ENCODE measurements at places on chromosomes 4 and X.

DNA sequence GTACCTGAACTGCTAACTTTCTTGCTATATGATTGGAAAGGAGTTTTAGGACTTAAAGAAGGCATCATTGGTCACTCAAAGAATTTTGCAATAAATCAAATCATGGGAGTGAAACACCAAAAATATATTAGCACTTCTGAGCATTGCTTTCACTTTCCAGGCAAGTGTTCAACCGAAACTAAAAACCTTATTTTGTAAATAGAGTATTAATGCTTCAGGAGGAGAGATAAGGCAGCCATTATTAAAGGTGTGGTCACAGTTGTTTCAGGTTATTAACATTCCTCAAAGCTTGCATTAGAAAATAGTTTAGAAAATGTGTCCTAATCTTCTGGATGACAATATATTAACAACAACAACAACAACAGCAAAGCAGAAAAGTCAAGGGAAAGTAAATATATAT lies 92.3 kb upstream of the TLL1 start:
- H3K27me3 ChIP-seq, result no peaks in the 10 kb centered on the region
- no peak for DNase-seq
- H3K36me3 ChIP-seq, result no peaks in the 10 kb centered on the region
- no peak overlapping the region for H3K27ac ChIP-seq

GRCh38 chrX:3659761-3660160 lies 53.7 kb downstream of the PRKX start:
- H3K4me3 ChIP-seq, result no peak overlapping the region
- H3K27me3 ChIP-seq, result no peaks in the 10 kb centered on the region
- DNase-seq, result no peak
- no peaks in the 10 kb centered on the region for H3K36me3 ChIP-seq
- peaks cover 22% of the 10 kb centered on the region for H3K4me1 ChIP-seq

GRCh38 chr4:172830295-172830764 lies 338.3 kb upstream of the GALNT7 start:
- H3K4me3 ChIP-seq, result no peak overlapping the region
- no peak overlapping the region for H3K27ac ChIP-seq
- no peaks in the 10 kb centered on the region for H3K36me3 ChIP-seq
- no peaks in the 10 kb centered on the region for H3K27me3 ChIP-seq
- peak; percentile 7 for DNase-seq

DNA sequence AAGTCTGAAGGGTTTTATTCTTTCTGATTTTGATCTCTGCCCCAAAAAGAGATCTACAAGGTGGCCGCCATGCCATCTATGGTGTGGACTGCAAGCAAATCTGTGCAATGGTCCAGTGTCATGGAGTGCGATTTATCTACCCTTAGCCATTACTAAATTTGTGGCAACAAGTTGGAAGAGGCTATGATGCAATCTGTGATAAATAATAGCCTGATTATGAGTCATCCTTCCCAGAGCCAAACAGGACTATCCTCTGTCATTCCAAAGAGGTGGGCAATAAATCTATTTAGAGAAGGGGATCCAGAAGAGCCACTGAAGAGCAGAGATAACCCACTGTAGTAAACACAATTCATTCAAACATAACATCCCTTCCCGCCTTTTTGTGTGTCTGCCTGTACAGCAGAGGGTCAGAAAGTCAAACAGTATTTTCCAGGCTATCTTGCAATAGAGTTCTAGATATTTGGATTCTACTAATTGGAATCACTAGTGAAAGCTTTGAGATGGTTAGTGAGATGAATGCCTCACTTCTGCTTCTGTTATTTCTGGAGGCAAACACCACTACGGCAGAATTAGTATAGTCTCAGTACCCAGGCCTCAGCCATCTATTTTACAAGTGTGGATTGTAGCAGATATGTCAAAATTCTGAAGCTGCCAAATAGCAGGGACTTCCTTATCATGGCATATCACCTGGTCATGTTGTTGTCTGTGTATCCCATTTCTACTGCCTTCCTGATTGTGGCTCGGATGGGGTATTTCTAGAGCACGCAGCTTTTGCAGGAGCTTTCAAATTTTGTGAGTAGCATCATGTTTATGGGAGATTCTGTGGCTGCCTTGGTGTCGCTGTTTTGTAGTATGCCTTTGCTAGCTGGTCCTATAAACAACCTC lies 192.0 kb downstream of the SMIM20 start:
- no peaks in the 10 kb centered on the region for H3K4me1 ChIP-seq
- no peak overlapping the region for H3K4me3 ChIP-seq
- no peaks in the 10 kb centered on the region for H3K36me3 ChIP-seq
- no peaks in the 10 kb centered on the region for H3K27me3 ChIP-seq
- no peak overlapping the region for H3K27ac ChIP-seq

GRCh38 chr4:147760695-147761094 lies 28.8 kb downstream of the ARHGAP10 start:
- no peaks in the 10 kb centered on the region for H3K36me3 ChIP-seq
- no peaks in the 10 kb centered on the region for H3K4me1 ChIP-seq
- no peak overlapping the region for H3K27ac ChIP-seq
- H3K27me3 ChIP-seq, result no peaks in the 10 kb centered on the region

DNA sequence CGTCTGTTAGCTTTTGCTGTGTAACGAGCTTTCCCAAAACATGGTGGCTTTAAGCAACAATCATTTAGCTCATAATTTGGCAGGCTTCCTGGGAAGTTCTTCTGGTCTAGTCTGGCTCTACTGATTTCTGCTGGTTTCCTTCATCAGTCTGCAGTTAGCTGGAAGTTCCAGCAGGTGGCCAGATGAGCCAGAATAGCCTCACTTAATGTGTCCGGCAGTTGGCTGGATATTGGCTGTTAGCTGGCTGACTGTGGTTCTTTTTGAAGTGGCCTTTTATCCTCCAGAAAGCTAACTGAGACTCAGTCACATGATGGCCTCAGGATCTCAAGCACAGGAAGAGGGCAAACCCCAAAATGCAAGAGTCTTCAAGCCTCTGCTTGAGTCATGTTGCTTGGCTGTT lies 34.9 kb downstream of the FTHL17 start:
- no peak overlapping the region for H3K27ac ChIP-seq
- H3K4me1 ChIP-seq, result no peaks in the 10 kb centered on the region
- H3K4me3 ChIP-seq, result no peak overlapping the region
- no peaks in the 10 kb centered on the region for H3K36me3 ChIP-seq

- no peak for DNase-seq
- peaks cover 26% of the 10 kb centered on the region for H3K27me3 ChIP-seq
- no peak overlapping the region for H3K27ac ChIP-seq
These were observed 241.7 kb upstream of the PSAPL1 start for GRCh38 chr4:7676398-7676922.

DNA sequence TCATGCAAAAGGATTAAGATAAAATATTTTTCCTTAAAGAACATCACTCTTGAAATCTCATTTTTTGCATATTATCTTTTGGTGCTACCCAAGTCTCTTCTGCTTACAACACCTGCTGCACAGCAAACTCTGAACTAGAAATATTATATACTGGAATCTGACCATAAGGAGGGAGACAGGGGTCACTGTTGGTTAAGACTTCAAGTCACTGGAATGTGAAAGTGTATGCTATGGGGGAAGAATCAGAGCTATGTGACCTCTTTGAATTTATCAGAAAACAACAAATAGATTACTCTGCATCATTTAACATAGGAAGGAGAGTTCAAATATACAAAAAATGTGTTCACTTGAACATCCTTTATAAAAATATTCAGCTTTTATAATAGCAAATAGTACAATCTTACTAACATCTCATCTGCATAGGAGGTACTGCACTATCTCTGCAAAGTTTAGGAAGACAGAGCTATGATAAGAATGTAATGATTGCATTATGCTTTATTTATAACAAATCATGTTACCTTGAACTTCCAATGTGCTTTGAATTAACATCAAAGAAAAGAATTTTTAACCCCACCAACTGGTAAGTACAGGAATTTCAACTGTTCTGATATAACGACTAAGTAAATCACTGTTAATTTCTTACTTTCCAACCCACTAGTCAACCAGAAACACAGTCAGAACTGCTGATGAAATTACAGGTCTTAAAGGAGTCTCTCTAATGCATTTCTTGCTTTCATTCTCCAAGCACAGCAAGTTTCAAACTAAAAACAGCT lies 69.8 kb downstream of the ZNF827 start:
- H3K36me3 ChIP-seq, result no peaks in the 10 kb centered on the region
- peak; percentile 38 for DNase-seq
- H3K27me3 ChIP-seq, result no peaks in the 10 kb centered on the region
- H3K4me3 ChIP-seq, result no peak overlapping the region
- no peak overlapping the region for H3K27ac ChIP-seq

GRCh38 chrX:9909254-9909653 lies 57.9 kb upstream of the CLDN34 start:
- H3K4me3 ChIP-seq, result no peak overlapping the region
- H3K4me1 ChIP-seq, result peaks cover 6% of the 10 kb centered on the region
- H3K27ac ChIP-seq, result no peak overlapping the region
- DNase-seq, result no peak
- no peaks in the 10 kb centered on the region for H3K36me3 ChIP-seq

- DNase-seq, result no peak
- peaks cover 2% of the 10 kb centered on the region for H3K27me3 ChIP-seq
- H3K4me1 ChIP-seq, result no peaks in the 10 kb centered on the region
- no peak overlapping the region for H3K4me3 ChIP-seq
These were observed 18.3 kb upstream of the TBC1D9 start for GRCh38 chr4:140774510-140774909.

DNA sequence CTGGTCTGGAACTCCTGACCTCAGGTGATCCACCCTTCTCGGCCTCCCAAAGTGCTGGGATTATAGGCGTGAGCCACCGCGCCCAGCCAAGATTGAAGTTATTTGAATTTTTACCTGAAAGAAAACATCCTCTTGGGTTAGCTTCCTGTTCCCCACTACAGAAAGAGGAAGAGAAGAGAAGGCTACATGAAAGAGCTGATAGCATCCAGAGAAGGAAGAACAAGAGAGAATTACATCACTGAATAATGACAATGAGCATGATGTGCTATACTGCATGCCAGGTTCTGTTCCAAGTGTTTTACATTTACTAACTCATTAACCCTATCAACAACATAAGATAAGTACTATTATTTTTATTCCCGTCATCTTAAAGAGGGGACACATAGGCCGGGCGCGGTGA lies 11.5 kb upstream of the TBC1D1 start:
- no peaks in the 10 kb centered on the region for H3K36me3 ChIP-seq
- no peak overlapping the region for H3K27ac ChIP-seq
- peak; percentile 24 for DNase-seq
- H3K4me1 ChIP-seq, result no peaks in the 10 kb centered on the region
- no peak overlapping the region for H3K4me3 ChIP-seq

GRCh38 chr4:11640584-11640983 lies 211.9 kb upstream of the HS3ST1 start:
- no peaks in the 10 kb centered on the region for H3K27me3 ChIP-seq
- DNase-seq, result no peak
- no peaks in the 10 kb centered on the region for H3K36me3 ChIP-seq
- H3K4me1 ChIP-seq, result no peaks in the 10 kb centered on the region
- H3K4me3 ChIP-seq, result no peak overlapping the region

GRCh38 chr4:59881632-59882031 lies 1318.5 kb upstream of the ADGRL3 start:
- no peak overlapping the region for H3K4me3 ChIP-seq
- no peak for DNase-seq
- no peaks in the 10 kb centered on the region for H3K36me3 ChIP-seq
- no peaks in the 10 kb centered on the region for H3K4me1 ChIP-seq

- peaks cover 21% of the 10 kb centered on the region for H3K4me1 ChIP-seq
- H3K4me3 ChIP-seq, result no peak overlapping the region
- no peak overlapping the region for H3K27ac ChIP-seq
These were observed 61.7 kb upstream of the CAMK2D start for GRCh38 chr4:113823291-113823659.

DNA sequence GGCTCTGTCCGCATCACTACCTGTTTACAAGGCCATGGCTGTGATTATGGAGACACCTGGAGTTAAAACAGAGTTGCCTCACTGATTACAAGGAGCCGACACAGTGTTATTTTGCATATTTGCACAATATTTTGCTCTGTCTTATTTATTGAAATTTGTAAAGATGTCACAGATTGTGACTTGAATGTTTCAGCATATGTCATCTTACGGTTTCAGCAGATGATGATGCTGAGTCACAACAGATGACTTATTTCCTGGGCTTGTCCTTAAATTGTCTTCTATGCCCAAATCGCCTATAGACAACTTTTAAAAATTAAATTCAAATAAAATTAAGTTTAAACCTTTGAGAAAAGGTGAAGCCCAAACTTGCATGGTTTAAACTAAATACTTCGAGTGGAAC lies 87.1 kb upstream of the INPP4B start:
- no peak for DNase-seq
- no peaks in the 10 kb centered on the region for H3K36me3 ChIP-seq
- no peak overlapping the region for H3K4me3 ChIP-seq

- H3K27ac ChIP-seq, result no peak overlapping the region
- no peak overlapping the region for H3K4me3 ChIP-seq
- H3K4me1 ChIP-seq, result no peaks in the 10 kb centered on the region
- DNase-seq, result no peak
- no peaks in the 10 kb centered on the region for H3K27me3 ChIP-seq
These were observed 11.4 kb downstream of the FGF2 start for GRCh38 chr4:122838034-122838433.

- peaks cover 18% of the 10 kb centered on the region for H3K27me3 ChIP-seq
- no peak overlapping the region for H3K27ac ChIP-seq
- H3K4me3 ChIP-seq, result no peak overlapping the region
- H3K36me3 ChIP-seq, result no peaks in the 10 kb centered on the region
- no peaks in the 10 kb centered on the region for H3K4me1 ChIP-seq
These were observed 1.4 kb downstream of the EDNRA start for GRCh38 chr4:147482281-147482680.

DNA sequence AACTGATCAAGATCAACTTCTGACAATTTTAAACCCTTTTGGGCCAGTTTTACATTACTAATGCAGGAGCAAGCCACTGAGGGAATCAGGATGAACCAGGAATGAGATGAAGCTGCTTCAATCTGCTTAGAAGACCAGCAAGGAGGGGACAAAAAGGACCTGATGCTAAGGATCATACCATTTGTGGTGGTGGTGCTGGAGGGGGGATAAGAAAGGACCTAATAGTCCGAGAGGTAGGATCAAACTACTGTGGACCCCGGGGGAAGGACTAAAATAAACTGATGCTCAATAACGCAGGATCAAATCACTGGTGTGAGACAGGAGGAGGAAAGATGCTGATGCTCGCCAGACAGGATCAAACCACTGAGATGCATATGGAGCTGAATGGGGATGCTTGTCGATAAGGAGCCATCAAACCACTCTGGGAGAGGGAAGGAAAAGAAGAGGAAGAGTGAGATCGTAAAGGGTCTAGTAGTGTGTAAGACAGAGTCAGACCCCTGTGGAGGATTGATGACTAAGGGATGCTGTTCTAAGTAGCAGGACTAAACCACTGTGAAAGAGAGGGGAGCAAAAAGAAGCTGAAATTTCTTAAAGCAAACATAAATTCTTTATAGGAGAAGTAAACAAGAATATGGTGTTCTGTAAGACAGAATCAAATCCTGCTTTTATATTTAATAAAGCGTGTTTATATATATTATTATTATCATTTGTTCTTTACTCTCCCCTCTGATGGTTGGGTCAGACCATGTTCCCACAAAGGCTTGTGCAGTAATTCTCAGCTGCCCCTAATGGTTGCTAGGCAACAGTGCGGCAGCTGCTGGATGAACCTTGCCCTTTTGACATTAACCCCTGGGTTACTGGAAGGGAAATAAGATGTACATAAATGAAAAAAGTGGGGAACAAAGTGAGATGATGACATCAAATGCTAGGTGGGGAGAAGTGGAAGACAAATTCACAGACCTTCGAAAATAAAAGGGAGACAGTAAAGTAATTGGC lies 432.5 kb upstream of the FGF16 start:
- no peaks in the 10 kb centered on the region for H3K27me3 ChIP-seq
- no peak overlapping the region for H3K27ac ChIP-seq
- no peak overlapping the region for H3K4me3 ChIP-seq
- no peaks in the 10 kb centered on the region for H3K4me1 ChIP-seq
- DNase-seq, result peak; percentile 23
